ENCODE measurements at places on chromosomes 5 and 9.

DNA sequence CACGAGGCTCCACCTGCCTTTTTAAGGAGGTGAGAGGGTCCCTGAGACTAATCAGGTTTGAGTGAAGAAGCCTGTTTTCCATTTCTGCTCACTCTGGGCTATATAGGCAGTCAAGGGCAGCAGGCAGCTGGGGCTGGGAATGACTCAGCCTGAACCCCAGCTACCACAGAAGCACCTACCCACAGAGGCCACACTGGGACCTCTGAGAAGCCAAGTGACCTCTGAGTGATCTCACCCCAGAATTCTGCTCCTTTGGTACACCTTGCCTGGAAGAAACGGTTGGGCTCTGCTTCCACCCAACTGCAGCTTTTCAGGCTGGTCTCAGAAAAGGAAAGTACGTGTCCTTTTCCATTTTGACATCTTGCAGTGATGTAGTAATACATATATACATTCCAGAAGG, 6.8 kb downstream of the FAM219A start:
- DNase-seq = no peak
- no peaks in the 10 kb centered on the region for H3K36me3 ChIP-seq
- H3K4me3 ChIP-seq = no peak overlapping the region
- no peak overlapping the region for H3K27ac ChIP-seq
- no peaks in the 10 kb centered on the region for H3K27me3 ChIP-seq
- no peaks in the 10 kb centered on the region for H3K4me1 ChIP-seq

GRCh38 chr9:96457266-96457665, 7.3 kb downstream of the HABP4 start:
- no peaks in the 10 kb centered on the region for H3K4me1 ChIP-seq
- H3K27ac ChIP-seq = no peak overlapping the region
- DNase-seq = no peak
- no peaks in the 10 kb centered on the region for H3K27me3 ChIP-seq
- no peak overlapping the region for H3K4me3 ChIP-seq

DNA sequence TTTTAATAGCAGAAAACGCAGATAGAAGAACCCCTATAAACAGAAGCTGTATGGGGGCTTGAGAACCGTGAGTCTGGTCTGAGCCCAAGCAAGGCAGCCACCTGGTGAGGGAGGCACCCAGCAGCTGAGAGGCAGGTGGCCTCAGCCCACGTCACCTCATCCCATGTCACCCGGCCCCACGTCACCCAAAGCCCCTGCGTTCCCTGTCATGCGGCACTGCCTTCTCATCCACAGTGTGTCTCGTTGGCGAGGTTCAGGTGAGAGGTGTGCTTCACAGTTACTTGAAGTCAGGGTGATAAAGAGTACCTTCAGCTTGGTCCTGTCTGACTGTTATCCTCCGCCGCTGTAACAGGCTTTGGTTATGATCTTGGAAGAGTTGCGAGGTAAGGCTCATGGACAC, 80.6 kb upstream of the IRX4 start:
- H3K4me1 ChIP-seq = no peaks in the 10 kb centered on the region
- H3K4me3 ChIP-seq = no peak overlapping the region
- H3K27me3 ChIP-seq = no peaks in the 10 kb centered on the region
- H3K27ac ChIP-seq = no peak overlapping the region
- H3K36me3 ChIP-seq = no peaks in the 10 kb centered on the region

GRCh38 chr5:85896514-85896913, 721.2 kb upstream of the COX7C start:
- no peak for DNase-seq
- no peaks in the 10 kb centered on the region for H3K27me3 ChIP-seq
- H3K4me3 ChIP-seq = no peak overlapping the region
- no peaks in the 10 kb centered on the region for H3K4me1 ChIP-seq
- H3K36me3 ChIP-seq = no peaks in the 10 kb centered on the region
- no peak overlapping the region for H3K27ac ChIP-seq

GRCh38 chr9:102841376-102841775, 153.8 kb upstream of the CYLC2 start:
- no peak overlapping the region for H3K27ac ChIP-seq
- no peak overlapping the region for H3K4me3 ChIP-seq

GRCh38 chr9:123761905-123762605, 167.9 kb downstream of the DENND1A start:
- no peaks in the 10 kb centered on the region for H3K4me1 ChIP-seq
- H3K27me3 ChIP-seq = no peaks in the 10 kb centered on the region
- no peaks in the 10 kb centered on the region for H3K36me3 ChIP-seq

DNA sequence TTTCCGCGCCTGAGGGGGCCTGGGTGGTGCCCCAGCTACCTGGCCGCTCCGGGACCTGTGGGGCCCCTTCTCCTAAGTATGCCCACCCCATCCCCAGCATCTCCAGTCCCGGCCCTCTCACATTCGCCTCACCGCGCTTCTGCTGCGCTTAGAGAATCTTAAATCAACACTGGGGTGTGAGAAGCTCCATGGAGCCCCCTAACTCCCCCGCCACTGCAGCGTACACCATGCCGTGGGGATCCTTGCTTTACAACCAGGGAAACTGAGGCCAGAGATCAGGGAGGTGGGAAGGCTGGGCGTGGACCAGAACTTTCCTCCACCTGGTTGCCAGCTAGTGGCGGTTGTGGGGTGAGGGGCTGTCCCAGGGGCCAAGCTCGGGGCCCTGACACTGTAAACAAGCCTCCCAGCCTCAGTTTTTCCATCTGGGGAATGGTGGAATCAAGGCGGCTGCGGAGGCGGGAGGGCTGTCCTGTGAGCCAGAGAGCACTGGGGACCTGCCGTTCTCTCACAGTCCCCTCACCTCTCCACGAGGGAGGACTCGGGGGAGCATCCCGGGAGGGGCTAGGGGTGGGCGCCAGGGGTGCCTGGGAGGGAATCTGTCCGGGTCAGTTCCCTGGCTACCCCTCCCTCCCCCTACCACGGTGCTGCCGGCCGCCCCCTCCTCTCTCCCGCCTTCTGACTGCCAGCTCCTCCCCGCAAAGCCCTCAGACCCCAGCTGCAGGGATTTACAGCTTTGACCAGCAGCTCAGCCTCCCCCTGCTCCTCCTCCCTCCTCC, 161.2 kb downstream of the C9orf50 start:
- no peaks in the 10 kb centered on the region for H3K36me3 ChIP-seq
- no peak overlapping the region for H3K4me3 ChIP-seq

DNA sequence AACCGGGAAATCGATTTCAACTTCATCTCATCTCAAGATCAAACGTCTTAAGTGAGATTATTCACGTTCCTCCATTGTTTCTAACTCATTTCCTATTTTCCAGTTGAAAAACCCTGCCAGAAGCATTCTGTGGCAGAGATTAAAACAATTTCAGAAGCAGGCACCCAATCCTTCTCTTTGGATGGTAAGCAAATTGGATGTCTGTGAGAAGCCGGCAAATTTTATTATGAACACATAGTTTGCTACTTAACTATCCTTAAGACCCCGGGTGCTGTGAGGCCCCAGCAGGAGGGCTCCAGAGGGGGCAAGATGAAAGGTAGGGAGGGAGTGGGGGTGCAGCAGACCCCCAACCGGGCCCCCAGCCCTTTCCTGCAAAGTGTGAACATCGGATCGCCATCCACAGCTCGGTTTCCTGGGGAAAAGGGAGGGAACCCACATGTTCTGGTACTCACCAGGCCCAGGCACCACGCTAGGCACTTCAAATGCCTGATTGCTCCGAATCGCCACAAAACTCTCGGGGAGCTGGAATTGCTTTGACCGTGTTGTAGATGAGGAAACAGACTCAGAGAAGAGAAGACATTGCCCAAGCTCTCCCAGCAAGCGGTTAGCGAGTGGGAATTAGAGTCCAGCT, 167.1 kb upstream of the MVB12B start:
- H3K4me3 ChIP-seq = no peak overlapping the region
- H3K36me3 ChIP-seq = no peaks in the 10 kb centered on the region
- DNase-seq = no peak

- no peaks in the 10 kb centered on the region for H3K36me3 ChIP-seq
- H3K27me3 ChIP-seq = no peaks in the 10 kb centered on the region
- H3K4me1 ChIP-seq = no peaks in the 10 kb centered on the region
- no peak overlapping the region for H3K4me3 ChIP-seq
Observed at GRCh38 chr5:10595672-10596309, 31.9 kb downstream of the ANKRD33B start.

DNA sequence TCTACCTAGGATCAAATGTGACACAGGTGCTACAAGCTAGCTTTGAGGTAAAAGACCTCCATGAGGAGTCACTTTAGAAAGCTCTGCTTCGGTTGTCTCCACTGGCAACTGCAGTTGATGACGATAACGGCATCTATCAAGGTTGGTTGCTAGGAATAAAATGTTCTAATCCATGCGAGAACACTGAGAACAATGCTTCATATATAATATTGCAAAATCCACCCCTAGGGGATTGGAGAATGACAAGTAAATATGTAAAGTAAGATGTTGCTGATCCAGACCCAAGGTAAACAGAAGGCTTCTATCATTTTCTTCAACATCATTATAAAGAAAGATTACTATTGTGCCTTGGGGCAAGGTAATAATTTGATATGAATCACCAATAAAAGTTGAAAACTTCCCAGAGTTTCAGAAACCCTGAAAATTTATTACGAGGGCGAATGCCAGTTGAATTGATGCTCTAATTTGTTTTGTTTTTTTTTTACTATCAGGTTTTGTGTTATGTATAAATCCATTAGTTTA, 1003.4 kb downstream of the CDH18 start:
- no peaks in the 10 kb centered on the region for H3K4me1 ChIP-seq
- H3K27me3 ChIP-seq = no peaks in the 10 kb centered on the region
- H3K36me3 ChIP-seq = no peaks in the 10 kb centered on the region
- no peak for DNase-seq
- no peak overlapping the region for H3K27ac ChIP-seq

DNA sequence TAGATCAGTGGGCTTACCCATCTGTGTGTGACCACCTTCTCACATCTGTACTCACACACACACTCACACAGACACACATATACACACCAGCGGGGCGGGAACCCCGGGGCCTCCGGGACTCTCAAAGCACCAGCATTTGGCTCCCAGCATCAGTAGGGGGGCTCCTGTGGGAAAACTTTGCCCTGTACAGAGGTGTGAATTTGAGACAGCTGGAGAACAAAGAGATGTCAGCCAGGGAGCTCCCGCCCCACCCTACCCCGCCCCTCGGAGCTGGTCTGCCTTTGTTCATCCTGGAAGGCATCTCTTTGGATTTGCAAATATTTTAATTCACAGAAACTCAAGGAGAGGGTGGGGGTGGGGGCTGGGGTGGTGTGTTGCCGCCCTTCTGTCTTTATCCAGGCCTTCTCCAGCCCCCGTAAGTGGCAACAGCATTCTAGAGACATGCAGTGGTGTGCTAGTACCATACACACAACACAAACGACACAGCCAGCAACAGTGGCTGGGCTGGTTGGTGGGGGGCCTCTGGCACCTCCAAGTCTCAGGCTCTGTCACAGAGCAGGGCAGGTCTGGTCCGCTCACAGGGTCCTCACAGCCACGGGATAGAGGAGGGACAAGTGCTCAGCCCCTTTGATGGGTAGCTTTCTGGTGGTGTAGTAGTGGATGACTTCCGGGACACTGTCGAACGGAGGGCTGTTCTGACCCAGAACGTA, 15.5 kb upstream of the SLC25A51 start:
- H3K27ac ChIP-seq = no peak overlapping the region
- no peak for DNase-seq

- peak overlapping the region; percentile 30 for H3K27ac ChIP-seq
- H3K36me3 ChIP-seq = no peaks in the 10 kb centered on the region
- H3K4me1 ChIP-seq = peaks cover 51% of the 10 kb centered on the region
Observed at GRCh38 chr9:70389621-70390266, 24.7 kb downstream of the KLF9 start.

GRCh38 chr9:98146101-98146991, 27.3 kb upstream of the TRIM14 start:
- H3K27me3 ChIP-seq = no peaks in the 10 kb centered on the region
- no peak overlapping the region for H3K4me3 ChIP-seq
- H3K36me3 ChIP-seq = no peaks in the 10 kb centered on the region
- peak; percentile 91 for DNase-seq
- peaks cover 28% of the 10 kb centered on the region for H3K4me1 ChIP-seq

- H3K4me3 ChIP-seq = no peak overlapping the region
- no peak for DNase-seq
- no peaks in the 10 kb centered on the region for H3K4me1 ChIP-seq
Observed at GRCh38 chr5:144198386-144198785, 27.7 kb downstream of the KCTD16 start.

- no peaks in the 10 kb centered on the region for H3K4me1 ChIP-seq
- peak; percentile 21 for DNase-seq
- H3K27ac ChIP-seq = no peak overlapping the region
- H3K36me3 ChIP-seq = no peaks in the 10 kb centered on the region
Observed at GRCh38 chr9:101727612-101728524, 10.6 kb downstream of the GRIN3A start.

- H3K27ac ChIP-seq = no peak overlapping the region
- H3K4me1 ChIP-seq = no peaks in the 10 kb centered on the region
- H3K36me3 ChIP-seq = no peaks in the 10 kb centered on the region
- H3K27me3 ChIP-seq = no peaks in the 10 kb centered on the region
Observed at GRCh38 chr5:44002381-44002901, 386.8 kb downstream of the FGF10 start.

DNA sequence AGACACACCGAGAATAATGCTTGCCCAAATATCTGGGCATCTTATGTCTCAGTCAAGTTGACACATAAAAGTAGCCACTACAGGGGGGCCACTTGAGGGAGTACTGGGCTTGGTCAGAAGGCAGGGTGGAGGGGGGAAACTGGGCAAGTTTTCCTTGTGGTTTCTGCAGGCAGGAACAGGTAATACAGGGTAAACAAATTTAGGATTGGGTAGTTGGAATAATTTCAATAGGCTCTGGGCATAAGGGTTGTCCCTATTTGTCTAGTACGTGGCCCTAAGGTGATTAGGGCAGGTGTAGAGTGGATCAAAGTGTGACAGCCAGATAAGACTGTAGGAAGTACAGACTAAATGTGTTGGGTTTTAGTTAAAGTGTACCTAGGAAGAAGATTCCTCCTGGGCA, 353.1 kb downstream of the TLE4 start:
- H3K36me3 ChIP-seq = no peaks in the 10 kb centered on the region
- H3K27me3 ChIP-seq = no peaks in the 10 kb centered on the region
- DNase-seq = no peak
- H3K27ac ChIP-seq = no peak overlapping the region
- H3K4me3 ChIP-seq = no peak overlapping the region

DNA sequence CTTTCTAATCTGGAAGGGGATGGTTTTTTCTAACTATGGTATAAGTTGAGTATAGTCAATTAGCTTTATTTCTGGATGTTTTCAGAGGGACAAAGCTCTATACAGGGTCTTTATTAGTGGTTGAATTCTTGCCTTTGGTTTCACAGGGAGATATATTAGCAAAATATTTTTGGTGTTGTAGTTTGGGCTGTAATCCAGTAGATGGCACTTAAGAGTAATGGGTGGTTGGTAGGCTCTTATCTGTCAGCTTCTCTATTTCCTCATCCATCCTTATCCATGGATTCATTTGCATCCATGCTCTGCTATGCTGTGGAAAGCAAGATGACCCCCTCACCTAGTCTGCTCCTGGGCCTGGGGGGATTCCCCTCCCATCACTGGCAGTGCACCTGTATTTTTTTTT, 363.6 kb upstream of the CYLC2 start:
- H3K27me3 ChIP-seq = no peaks in the 10 kb centered on the region
- H3K27ac ChIP-seq = no peak overlapping the region
- H3K4me1 ChIP-seq = no peaks in the 10 kb centered on the region
- DNase-seq = no peak
- H3K36me3 ChIP-seq = no peaks in the 10 kb centered on the region

All from transverse colon (tissue), 4 donors.